Esophagus squamous epithelium (tissue), 5 donors: ENCODE measurements at places on chromosomes 7 and 10.

- no peak for DNase-seq
Measured at GRCh38 chr7:1432411-1433082, 26.7 kb downstream of the MICALL2 start.

GRCh38 chr7:138025215-138026186, 23.6 kb upstream of the CREB3L2 start:
- DNase-seq, result no peak

- DNase-seq, result no peak
Measured at GRCh38 chr7:4709187-4709586, 27.1 kb downstream of the FOXK1 start.

DNA sequence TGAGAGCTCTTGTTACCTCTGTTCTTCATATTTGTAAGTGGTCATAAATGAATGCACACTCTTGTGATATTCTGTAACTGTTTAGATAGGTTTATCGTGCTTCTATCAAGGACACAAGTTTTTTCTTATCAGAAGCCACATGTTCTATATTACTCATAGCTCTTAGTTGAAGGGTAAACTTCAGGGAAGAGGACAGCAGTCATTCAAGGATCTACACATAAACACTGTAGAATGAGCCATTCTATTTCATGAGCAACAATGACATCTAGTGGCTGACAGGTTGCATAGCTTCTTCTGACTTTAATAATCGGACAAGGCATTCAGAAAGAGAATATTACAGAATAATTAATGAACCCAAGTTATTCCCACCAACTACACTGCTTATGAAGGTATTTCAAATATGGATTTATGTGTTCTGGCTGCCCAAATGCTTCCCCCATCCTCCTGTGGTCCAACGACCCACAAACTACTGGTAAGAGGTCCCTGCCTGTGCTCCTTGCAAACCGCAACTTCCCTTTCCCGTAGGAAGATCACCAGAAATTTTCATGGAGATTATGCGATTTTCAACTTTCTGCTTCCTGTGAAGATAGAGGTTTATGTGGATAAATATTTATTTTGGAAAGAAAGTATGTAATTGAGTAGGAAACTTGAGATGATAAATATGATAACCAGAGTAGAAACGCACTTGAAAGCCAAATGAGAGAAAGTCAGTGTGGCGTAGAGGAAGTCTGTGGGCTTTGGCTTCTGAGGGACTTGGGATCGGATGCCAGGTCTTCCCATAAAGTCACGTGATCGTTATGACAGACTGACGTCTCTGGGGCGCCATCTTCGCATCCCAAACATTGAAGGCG, 16.8 kb upstream of the ABCB5 start:
- no peak for DNase-seq

GRCh38 chr7:121872831-121873288, at the start of gene PTPRZ1:
Gene PTPRZ1 (plus strand): TSS chr7:121873161. CDS start chr7:121873500, 339 bp downstream.
- DNase-seq, result no peak

GRCh38 chr7:119320316-119320715, 952.7 kb upstream of the KCND2 start:
- DNase-seq, result no peak

DNA sequence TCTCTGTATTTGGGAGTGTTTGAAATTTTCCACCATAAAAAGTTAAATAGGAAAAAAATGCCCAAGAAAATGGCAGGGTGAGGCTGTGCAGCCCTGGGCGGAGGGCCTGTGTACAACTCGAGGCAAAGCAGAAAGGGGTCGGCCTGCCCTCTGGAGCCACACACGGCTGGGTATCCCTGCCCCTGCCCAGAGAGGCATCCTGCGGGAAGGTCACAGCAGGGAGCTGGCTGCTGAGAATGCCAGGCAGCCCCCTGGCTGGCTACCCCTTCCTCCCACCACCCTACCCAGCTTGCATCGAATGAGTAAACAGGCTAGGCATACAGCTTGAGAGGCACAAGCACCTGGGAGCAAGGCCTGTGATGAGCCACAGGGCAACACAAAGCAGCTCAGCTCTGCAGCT, 46.1 kb downstream of the CAMK2B start:
- no peak for DNase-seq

DNA sequence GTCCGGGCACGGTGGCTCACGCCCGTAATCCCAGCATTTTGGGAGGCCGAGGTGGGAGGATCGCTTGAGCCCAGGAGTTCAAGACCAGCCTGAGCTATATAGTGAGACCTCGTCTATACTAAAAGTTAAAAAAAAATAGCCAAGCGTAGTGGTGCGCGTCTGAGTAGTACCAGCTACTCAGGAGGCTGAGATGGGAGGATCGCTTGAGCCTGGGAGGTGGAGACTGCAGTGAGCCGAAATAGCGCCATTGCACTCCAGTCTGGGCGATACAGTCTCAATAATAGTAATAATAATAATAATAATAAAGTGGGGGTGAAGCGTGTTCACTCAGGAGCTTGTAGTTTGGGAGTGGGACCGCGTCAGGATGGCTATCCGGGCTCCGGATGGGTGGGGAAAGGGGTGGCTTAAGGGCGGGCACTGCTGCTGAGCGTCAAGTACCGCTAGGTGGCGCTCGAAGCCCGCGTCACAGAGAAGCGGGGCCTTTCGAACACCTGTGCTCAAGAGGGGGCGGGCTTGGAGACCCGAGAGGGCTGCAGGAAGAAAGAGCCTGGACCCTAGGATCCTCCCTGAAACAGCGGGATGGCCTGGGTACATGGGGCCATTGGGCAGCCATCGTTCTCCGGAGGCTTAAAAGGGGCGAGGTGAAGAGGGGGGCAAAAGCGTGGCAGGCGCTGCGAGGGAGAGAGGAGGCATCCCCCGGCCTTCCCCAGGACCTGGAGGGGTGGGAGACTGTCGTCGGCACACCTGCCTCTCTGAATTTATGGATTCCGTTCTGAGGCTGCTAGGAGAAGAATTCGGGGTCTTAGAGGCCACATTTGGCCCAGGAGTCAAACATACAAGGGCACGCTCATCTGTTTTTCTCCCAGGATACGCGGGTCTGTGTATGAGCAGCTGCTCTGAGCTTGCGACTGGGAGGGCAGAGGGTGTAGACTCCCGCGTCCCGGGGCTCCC, 14.5 kb downstream of the LBX1 start:
- DNase-seq, result no peak

DNA sequence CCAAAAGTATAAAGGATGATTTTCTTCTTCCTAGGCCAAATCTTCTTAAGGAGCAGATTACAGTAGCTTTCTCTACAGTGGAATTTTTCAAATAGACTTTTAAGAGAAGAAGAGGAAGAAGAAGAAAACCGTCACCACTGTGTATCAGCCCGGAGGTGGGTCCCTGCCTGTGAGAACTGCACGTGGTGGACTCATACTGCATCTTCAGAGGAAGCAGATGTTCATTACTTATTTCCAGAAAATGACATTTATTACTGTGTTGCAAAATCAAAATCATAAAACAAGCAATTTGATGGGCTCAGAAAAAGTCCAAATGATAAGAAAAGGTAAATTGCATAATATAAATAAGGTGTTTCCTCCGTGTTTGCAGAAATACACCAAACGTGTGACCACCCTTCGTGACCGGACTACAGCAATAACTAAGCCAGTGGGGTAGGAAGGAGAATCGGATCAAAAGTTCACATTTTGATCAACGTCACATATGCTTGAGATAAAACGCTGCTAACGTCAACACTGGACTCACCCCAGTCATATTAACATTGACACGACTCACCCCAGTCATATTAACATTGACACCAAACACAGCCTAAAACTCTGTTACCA, 179.2 kb downstream of the PTPRN2 start:
- no peak for DNase-seq

GRCh38 chr7:868189-868486, 8.2 kb upstream of the GET4 start:
- DNase-seq, result no peak

DNA sequence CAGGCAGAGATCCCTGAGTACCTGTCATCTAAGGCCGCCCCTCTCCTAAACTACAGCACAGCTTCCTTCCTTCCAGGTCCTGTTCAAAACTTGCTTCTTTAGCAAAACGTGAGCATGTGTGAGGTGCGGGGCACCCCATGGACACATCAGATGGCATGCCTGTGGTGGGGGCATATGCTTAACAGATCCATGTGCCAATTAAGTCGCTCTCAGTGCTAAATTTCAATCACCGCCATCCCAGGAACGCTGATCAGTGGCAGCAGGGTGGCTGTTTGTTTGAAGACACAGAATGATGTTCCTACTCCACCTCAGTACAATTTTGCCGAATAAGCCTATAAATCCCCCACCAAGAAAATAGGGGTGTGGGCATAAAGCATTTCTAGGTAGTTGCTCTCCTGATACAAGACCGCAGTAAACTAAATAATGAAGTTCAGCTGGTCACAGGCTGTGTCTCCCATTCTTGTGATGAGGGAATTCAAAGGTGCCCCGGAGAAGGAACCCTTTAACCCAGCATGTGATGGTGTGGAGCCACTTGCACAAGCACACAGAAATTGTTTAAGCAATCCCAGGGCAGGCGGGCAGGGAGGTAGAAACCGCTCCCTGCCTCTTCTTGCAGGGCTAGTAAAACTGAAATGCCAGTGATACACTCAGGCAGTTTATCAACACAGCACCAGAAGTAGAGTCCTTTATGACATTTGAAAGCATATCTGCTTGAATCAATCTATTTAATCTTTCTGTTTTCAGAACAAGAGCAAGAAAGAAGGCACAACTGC, 205.7 kb downstream of the SORCS1 start:
- DNase-seq, result no peak

DNA sequence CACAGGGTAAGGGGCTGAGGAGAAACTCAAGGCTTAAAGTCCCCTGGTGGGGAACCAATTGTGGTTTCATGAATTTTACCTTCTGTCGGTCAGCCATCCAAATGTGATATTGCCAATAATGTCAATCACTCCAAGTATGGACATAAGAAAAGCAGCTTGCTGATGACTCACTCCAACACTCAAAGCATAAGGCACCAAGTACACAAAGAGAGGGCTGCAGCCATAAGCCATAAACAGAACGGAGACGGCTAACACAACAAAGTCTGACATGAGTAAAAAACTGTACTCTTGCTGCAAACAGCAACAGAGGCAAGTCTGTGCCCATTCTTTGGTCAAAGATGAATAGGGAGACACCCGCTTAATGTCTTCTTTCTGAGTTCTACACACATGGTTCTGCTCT, 24.2 kb downstream of the IFIT5 start:
- DNase-seq, result no peak

GRCh38 chr7:44216521-44217222, 15.9 kb downstream of the YKT6 start:
- no peak for DNase-seq

GRCh38 chr10:6578795-6579182, 1.3 kb downstream of the PRKCQ start:
- no peak for DNase-seq
